ENCODE measurements at places on chromosomes 3 and 15. TPM values are rescaled to one million over a fixed set of nuclear protein-coding genes. Genes with fewer than 3 reads are reported as not detected.

- no peak for DNase-seq
Observed at GRCh38 chr3:54917174-54917573, 10.7 kb downstream of the LRTM1 start.

GRCh38 chr3:53080612-53081205, 34.8 kb upstream of the SFMBT1 start:
- DNase-seq: no peak

- DNase-seq: no peak
Observed at GRCh38 chr15:89893027-89893426, 767 bp downstream of the AP3S2 start.

DNA sequence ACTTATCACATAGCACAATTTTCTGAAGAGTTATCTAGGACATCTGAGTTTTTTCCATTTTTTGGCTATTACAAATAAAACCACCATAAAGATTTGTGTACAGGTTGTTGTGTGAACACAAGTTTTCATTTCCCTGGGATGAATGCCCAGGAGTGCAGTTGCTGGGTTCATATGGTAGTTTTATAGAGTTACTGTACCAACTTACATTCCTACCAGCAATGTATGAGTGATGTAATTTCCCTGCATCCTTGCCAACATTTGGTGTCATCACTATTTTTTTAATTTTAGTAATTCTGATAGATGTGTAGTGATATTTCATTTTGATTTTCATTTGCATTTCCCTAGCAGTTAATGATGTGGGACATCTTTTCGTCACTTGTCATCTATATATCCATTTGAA, 20.5 kb downstream of the FILIP1L start:
- no peak for DNase-seq

GRCh38 chr15:60362321-60363086, 35.3 kb downstream of the ANXA2 start:
- DNase-seq: no peak

ZNF662 gene
- 3.5 TPM for total RNA-seq

GPR149 gene
- total RNA-seq: not detected

- DNase-seq: no peak
Observed at GRCh38 chr15:89514596-89515406, 18.4 kb upstream of the RHCG start.

CDC25A gene
- 0.93 TPM for total RNA-seq

All from psoas muscle (tissue), 8 donors.